ENCODE measurements at places on chromosomes 5 and 9.

DNA sequence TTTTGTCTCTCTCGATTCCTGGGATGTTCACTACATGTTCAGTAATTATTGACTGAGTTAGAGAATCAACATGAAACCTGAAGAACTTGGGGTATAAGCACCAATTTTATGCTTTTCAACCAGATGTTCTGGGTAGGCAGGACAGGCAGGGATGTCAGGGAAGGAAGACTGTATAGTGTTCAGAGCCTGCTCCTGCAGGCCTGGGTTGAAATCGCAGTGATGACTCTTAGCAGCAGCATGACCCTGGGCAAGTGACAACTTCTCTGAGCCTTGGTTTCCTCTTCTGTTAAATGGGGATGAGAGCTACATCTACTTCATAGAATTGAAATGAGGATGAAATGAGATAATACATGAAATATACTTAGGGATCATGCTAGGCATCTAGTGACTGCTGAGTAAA is 29.7 kb upstream of the PANK3 start:
- DNase-seq: no peak

DNA sequence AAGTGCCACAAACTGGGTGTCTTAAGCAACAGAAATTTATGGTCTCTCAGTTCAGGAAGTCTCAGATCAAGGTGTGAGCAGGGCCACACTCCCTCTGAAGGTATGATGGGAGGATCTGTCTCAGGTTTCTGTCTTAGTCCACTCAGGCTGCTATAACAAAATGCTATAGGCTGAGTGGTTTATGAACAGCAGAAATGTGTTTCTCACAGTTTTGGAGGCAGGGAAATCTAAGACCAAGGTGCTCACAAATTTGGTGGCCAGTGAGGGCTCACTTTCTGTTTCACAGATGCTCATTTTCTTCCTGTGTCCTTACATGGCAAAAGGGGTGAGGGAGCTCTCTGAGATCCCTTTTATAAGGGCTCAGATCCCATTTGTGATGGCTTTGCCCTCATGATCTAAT is 281.4 kb downstream of the CWC27 start:
- no peak for DNase-seq

- DNase-seq: no peak
Measured at GRCh38 chr9:38127271-38127839, 58.3 kb upstream of the SHB start.

GRCh38 chr5:17359451-17360011 is 138.5 kb upstream of the TAF11L2 start:
- no peak for DNase-seq

DNA sequence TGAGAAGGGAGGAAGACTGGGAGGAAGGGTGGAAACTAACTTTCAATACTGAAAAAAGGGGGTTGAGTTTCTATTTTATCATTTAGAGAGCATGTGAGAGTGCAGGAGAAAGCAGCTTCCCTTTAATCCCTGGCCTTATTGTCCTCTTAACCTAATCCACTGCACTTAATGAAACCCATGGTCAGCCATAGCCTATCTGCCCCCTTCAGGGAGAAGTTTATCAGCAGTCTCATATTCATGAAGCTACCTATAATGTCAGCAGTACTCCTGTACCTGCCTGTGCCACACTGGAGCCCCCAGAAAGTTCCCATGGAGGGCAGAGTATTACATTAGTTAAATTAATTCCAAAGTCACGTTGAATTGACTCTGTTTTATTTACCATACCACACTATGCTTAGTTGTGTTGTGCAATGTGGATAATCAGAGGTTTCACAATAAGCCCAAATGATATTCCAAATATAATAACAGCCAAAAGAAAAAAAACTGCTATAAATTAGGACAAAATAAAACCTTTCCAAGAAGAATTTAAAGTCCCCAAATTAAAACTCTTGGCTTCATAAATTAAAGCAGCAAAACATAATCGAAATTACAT is 62.9 kb downstream of the MUSK start:
- no peak for DNase-seq

Measured in brain pericyte (primary cell).